ENCODE measurements at places on chromosomes 7 and 10. TPM values are rescaled to one million over a fixed set of nuclear protein-coding genes. Genes with fewer than 3 reads are reported as not detected.

Gene MRPS33
- total RNA-seq, result 24.3 TPM

Gene ARHGEF35
- 2.5 TPM for total RNA-seq

DNA sequence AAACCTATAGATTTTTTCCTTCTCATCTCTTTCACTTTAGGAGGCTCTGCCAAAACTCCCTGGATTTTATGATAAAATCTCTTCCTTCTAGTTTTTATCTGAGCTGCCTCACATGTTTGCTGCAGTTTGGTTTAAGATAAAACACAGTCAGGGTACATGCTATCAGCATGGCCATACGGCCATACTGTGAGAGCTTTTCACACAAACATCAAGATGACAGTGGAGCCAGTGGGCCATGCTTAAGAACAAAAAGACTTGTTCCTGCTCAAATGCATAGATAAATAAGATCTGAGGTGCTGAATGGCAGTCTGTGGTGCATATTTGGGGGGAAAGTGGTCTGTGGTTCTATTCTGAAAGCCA lies 91.0 kb downstream of the ELMO1 start:
- no peak for DNase-seq

- no peak for DNase-seq
These were observed 39.4 kb downstream of the ZCCHC24 start for GRCh38 chr10:79405995-79406515.
